Hepatocyte (in vitro differentiated cells): ENCODE measurements at places on chromosomes 6 and 20. TPM values are rescaled to one million over a fixed set of nuclear protein-coding genes. Genes with fewer than 3 reads are reported as not detected.

The RING1 gene
- total RNA-seq, result 25.0 and 25.6 TPM in 2 replicates

The C6orf163 gene
- 1.3 and 2.5 TPM in 2 replicates for total RNA-seq

The COL21A1 gene
- 44.7 and 59.2 TPM in 2 replicates for total RNA-seq

The ADGRF1 gene
- 1.5 and 2.8 TPM in 2 replicates for total RNA-seq

The PACRG gene
- total RNA-seq, result 0.32 and 2.6 TPM in 2 replicates

The MYLK2 gene
- not detected in 2 replicates for total RNA-seq

The C20orf141 gene
- total RNA-seq, result not detected in 2 replicates

The RAET1L gene
- not detected in 2 replicates for total RNA-seq

The GPX6 gene
- not detected in 2 replicates for total RNA-seq

The RAB23 gene
- total RNA-seq, result 37.2 and 37.7 TPM in 2 replicates

The PM20D2 gene
- 20.8 and 25.3 TPM in 2 replicates for total RNA-seq

The CGA gene
- 35.5 and 43.8 TPM in 2 replicates for total RNA-seq
